Activated naive CD4-positive, alpha-beta T cell treated with anti-CD3 and anti-CD28 coated beads for 36 hours (primary cell): ENCODE measurements at places on chromosomes 1 and 21.
A peak's percentile ranks its signal among the peaks of the same experiment; 100 is the strongest.

- DNase-seq, result no peak
Observed at GRCh38 chr21:37095821-37096220, 22.8 kb downstream of the TTC3 start.

- DNase-seq, result no peak
Observed at GRCh38 chr1:229508823-229509337, 739 bp upstream of the NUP133 start.

DNA sequence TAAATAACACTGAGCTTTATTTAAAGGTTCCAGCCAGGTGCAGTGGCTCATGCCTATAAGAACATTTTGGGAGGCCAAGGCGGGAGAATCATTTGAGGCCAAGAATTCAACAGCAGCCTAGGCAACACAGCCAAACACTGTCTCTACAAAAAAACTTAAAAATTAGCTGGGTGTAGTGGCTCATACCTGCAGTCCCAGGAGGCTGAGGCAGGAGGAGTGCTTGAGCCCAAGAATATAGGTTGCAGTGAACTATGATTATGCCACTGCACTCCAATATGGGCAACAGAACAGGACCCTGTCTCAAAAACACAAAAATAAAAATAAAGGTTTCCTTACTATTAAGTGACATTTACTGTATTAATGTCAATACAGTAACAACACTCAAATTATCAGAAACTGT is 2.1 kb downstream of the TAF12 start:
- DNase-seq, result peak; percentile 45

DNA sequence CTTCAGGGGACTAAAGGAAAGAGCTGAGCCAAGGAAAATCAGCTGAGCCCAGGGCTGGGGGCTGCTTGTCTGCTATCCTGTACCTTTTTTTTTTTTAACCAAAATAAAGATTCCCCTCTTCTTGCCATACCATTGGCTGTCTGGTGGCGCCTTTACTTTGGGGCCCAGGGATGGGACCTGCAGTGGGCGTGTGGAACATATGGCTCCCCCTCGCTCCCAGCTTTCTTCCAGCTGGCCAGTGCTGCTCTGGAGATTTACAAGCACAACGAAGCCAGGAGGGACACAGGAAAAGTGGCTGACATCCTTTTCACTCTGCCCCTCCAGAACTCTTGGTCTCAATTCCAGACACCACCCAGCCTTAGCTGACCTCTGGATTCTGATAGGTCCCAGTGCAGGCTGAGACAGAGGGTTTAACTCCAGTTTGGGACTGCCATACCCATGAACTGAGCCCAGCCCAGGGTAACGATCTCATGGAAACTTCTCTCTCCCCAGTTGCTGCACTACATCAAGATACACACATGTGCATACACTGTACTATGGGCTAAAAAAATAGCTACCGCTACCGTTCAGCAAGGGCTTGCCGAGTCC is 5.4 kb upstream of the SFN start:
- no peak for DNase-seq

- DNase-seq, result no peak
Observed at GRCh38 chr1:32491386-32491785, 26.5 kb downstream of the ZBTB8B start.

- DNase-seq, result no peak
Observed at GRCh38 chr1:219405531-219406331, 207.2 kb downstream of the ZC3H11B start.

DNA sequence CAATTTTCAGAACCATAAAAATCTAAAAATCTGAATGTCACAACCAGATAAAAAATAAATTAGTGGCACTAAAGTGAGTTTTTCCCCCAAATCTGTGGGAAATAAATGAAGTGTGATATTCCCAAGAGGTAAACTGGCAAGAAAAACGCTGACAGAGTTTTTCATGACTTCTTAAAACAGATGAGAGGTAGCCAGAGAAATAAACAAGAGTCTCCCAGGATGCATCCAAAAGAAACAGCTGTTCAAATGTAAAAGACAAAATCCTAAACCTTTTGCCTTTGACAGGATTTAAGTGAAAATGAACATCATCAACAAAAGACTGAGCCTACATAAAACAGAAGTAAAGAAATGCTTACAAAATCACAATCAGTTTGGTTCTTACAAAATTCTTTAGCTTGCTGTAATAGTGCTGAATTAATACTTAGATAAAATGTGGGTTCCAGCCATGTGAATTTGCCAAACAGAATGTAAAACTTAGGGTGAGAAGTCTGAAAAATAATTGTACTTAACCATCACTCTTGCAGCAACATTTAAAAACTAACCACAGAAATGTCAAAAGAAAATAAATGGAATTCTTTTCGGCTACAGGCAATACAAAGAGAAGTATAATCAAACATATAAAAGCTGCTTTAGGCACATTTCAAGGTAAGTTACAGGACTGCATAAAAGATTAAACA is 133.6 kb downstream of the EIF4G3 start:
- DNase-seq, result no peak

- DNase-seq, result no peak
Observed at GRCh38 chr1:203057911-203058675, 27.7 kb downstream of the MYOG start.

- DNase-seq, result no peak
Observed at GRCh38 chr1:25568090-25568833, 24.9 kb downstream of the LDLRAP1 start.

DNA sequence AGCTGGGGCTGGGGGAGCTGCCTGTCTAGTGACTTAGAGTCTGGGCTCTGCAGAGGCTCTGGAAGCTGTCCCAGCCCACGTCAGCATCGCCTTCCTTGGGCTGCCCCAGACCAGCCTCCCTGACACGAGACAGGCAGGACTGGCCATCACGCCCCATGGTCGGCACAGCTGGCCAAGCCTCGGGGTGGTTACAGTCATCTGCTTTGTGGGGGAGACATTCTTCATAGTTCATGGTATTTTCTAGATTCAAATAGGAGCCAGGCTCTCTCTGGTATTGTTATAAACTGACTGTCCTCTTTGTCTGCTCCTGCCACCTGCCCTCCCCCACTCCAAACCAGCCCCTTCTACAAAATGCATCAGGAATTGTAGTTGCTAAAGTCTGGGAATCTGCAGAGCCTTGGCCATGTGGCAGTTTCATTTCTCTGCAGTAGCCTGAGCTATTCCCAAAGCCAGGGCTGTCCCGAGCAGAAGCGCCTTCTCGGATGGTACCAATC is 29.4 kb downstream of the OLFML2B start:
- no peak for DNase-seq

DNA sequence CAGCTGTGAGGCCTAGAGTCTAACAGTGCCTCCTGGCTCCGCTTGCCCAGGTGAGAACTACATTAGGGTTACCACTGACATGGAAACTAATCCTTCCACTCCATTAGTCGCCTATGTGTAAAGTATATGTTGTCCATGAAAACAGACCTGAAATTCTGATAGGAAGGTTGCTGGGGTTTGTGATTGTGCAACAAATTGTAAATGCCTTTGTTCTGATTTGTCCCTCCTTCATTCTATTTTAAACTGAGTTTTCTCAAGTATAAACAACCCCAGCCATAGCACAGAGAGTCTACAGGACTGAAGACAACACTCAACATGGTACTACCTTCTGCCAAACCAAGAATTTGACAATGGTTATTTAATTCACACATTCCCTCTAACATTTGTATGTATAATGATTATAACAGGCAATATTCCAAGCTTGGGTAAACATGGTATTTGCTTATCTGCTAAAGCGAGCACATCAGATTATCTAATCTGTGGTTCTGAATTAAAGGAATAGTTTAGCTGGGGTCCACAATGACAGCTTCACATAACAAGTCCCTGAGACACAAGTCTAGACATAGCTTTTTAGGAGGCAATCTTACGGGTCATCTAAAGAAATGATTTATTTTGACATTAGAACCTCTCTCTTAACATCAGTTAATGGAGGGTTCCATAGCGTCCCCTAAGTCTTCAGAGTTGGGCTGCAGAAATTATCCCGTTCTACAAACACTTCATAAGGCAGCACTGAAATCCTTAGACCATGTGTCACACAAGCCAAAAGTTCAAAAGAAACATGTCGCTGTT is 633.0 kb downstream of the SMYD3 start:
- DNase-seq, result no peak

DNA sequence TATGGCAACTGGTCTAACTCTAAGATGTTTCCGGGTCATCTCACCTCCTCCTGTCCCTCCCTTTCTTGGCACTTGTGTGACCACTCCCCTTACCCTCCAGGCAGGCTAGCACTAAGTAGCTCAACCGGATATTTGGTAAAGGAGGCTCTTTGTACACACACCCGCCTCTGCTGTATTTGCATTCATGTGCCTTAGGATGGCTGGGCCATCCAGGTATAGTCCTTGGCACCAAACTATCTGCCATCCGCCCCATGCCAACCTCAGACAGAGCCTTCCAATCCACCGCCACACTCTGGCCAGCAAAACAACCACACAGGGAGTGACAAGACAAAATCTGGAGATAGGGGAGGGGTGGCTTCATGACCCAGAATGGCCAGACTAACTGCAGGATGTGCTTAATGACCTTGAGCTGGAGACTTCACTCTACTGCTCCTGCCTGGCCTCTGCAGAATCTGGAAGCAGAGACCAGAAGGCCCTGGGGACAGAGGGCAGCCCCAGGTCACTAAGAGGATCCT is 59.5 kb downstream of the CDK18 start:
- no peak for DNase-seq

DNA sequence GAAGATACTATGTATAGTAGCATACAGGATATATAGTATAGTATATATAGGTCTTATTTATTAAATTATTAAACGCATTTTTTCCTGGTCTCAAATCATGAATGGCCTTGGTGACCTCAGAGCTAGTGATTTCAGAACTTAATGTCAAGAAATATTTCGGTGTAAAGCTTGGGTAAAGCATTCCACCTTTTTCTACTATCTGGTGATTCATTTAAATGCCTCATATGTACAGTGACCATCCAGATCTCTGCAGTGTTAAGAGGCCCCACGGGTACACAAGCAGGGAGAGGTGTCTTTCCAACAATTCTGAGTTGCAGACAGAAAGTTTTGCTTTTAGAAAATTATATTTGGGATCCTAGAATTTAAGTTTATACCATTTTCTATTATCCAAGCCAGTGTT is 626.5 kb downstream of the PTPRC start:
- no peak for DNase-seq

- DNase-seq, result no peak
Observed at GRCh38 chr1:160168609-160169369, 17.4 kb downstream of the ATP1A4 start.

DNA sequence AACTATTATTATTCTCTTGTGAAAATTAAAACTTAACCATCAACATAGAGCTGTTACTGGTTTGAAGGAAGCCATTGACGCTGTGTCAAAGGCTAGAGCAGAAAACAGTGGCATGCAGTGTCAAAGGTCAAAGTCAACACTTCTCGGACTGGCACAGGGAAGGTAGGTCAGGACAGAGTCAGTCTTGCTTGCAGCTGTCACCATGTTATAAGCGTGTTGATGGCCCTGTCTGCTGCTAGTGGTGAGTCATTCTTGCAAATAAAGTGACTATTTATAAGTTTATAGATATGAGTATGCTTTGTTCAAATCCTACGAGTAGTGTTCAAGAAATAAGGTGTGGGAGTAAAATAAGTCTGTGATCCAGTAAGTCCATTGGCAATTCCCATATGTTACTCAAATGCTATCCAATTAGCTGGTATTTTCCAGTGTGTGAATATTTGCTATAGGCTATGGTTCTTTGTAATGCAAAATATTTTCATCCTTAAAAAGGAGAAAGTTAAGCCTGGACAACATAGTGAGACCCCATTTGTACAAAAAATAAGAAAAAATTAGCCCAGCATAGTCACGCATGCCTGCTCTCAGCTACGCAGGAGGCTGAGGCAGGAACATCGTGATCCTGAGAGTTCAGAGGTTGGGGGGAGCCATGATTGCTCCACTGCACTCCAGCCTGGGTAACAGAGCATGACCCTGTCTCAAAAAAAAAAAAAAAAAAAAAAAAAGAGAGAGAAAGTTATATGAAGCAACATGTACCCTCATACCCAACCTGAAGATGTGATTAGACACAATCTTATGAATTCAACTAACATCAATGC is 26.3 kb upstream of the TINAGL1 start:
- no peak for DNase-seq

GRCh38 chr1:17763995-17764394 is 8.9 kb downstream of the ACTL8 start:
- no peak for DNase-seq

DNA sequence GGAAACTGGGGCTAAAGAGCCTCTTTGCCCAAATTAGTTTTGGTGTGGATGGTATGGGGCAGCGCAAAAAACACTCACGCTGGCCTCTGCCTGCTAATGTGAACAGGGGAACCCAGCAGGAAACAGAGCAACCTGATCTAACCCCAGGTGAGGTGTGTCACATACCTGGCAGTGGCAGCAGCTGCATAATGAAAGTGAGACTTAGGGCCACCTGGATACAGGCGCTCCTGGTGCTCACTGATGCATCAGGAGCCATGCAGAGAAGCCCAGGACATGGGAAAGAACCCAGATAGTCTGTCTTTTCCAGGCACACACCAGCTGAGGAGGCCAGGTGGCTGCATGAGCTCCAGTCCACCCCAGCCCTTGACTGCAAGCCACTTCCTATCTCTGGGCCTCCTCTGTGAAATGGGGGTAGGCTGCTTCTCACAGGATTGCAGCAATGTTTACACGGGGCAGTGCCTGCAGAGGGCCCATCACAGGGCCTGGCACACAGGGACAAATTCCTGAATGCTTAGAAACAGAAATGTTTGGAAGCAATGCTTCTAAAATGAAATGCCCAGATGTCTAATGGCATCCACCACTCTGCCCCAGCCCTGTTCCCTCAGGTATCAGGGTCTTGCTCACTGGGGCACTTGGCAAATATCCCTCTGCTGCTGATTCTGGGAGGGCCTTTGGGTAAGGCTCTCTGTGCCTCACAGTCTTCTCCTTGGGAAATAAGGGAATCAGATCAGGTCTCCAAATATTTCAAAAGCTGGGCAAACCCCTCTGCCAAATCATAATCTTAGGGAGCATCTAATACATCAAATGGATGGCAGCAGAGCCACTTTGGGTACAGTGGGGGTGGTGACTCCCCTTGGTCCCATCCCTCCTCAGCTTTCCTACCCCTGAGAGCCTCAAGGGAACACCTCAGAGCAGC is 19.9 kb downstream of the DHCR24 start:
- no peak for DNase-seq

DNA sequence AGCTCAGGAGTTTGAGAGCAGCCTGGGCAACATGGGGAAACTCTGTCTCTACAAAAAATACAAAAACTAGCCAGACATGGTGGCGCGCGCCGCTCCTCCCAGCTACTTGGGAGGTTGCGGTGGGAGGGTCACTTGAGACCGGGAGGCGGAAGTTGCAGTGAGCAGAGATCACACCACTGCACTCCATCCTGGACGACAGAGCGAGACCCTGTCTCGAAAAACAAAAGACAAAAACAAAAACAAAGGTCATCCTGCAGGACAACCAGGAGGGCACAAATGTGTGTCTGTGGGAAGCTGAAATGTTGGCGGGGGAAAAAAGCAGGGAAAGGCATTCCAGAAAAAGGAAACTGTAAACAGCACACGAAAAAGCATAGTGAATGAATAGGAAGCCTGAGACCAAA is 104.1 kb upstream of the HNRNPU start:
- no peak for DNase-seq

GRCh38 chr1:158117854-158118704 is 62.6 kb upstream of the CD1D start:
- peak; percentile 40 for DNase-seq

GRCh38 chr1:234007684-234008083 is 103.2 kb downstream of the SLC35F3 start:
- no peak for DNase-seq
